ENCODE measurements at places on chromosomes 7 and 10.

DNA sequence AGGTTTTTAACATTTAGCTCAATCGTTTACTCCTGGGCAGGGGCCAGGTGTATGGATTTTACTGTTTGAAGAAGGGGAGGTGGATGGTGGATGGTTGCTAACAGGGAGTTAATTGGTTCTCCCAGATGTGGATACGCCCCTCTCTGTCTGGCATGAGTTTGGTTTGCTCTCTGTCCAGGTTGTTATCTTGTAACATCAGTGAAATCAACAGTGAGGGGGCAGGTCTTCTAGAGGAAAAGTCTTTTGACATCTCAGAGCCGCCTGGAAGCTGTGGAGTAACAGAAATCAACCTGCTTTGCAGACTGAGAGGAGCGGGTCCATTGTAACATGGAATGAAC is 243.4 kb downstream of the MGMT start:
- DNase-seq = no peak

DNA sequence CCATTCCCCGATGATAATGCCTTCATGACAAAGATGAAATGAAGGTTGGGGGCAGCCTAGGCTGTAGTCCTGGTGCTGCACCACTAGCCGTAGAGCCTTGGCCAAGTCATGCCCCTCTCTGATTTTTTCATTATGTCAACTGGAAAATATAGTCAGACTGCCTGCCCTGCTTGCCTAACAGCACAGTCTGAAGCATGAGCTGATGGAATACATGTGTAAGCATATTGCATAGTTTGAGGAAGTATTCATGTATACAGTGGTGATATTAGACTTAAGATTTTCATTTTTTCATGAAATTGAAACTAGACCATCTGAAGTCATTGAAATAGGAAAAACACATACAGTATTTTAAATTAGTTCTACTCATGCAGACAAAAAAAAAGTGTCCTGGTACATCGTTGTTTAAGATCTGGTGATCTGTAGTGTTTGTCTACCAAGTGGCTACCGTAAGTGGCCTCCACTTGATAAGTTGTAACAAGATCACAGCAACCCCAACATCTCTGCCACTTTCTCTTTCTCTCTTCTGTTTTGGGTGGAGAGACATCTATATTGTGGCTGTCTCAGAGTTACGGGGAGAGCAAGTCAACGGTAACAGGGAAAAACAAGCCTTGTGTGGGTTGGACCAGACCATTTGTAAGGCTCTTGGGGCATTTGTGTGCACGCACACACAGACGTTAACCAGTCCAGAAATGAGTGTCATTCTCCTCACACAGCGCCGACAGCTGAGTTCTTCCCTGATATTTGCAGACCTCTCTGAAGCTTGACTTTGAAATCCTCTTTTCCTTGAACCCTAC is 716.6 kb upstream of the GALNT17 start:
- DNase-seq = no peak

DNA sequence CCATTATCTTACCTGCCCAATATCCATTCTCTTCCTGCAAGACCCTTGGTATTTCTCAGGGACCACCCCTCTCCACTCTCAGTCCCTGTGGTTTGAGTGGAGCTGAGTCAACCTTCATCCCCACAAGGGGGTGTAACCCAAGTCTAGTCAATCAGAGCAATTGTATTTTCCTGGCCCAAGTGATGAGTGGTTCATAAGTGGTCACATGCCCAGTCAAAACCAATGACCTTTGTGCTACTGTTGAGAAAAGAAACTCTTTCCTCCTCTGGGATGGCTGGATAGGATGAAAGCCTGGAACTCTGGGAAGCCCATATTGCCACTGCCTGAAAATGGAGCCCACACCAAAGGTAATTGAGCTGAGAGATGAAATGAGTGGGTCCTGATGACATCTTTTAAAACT is 93.6 kb downstream of the SNX10 start:
- DNase-seq = no peak

DNA sequence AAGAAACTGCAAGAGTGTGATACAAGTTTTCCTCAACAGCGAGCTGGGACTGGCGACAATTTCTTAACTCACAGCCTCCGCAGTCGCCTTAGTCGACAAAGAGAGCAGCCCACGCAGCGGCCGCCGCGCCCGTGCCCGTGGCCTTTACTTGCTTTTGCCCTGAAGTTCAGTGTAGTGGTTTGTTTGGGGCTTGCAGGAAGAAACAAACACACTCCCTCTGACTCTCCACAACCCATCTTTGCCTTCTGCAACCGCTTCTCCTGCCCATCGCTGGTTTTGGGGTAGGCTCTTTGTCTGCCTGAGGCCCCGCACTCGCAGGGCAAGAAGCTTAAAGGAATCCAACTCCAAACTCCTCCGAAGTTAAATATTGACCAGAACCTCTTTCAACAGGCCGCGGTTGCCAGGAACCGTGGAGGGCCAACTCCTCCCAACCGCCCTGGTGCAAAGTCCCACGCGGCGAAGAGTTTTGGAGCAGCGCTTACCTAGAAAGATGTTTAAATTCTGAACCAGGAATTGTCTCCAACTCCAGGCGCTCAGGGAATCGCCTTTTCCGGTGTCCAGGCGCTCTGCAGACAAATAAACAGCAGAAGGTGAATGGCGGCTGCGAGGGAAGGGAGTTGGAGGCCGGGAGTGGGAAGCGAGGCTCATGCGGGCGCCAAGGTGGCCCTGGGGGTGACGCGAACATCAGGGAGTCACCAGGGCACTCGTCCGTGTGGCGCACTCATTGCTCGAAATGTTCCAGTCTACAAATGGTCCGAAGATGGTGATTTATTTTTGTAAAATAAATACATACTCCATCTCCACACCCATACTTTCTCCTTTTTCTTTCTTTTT is 8.3 kb downstream of the HOXA4 start:
- DNase-seq = no peak

DNA sequence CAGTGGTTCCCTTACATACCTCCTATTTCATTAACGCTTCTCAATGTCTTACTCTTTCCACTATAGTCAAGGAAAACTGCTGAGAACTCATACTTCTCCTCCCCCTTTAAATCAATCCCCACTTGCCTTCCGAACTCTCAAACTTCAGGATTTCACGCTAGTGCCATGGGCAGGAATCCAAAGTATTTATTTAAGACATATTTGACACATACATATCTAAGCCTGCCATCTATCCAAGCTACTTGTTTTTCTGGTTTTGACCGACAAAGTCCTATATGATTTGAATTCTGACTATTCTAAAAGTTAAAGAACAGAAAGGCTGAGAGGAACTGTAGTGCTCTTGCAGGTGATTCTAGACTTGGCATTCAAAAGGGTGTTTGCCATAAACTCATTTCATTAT is 51.8 kb downstream of the CCDC6 start:
- DNase-seq = no peak

- DNase-seq = no peak
These were observed 32.7 kb downstream of the GFRA1 start for GRCh38 chr10:116240157-116240950.

DNA sequence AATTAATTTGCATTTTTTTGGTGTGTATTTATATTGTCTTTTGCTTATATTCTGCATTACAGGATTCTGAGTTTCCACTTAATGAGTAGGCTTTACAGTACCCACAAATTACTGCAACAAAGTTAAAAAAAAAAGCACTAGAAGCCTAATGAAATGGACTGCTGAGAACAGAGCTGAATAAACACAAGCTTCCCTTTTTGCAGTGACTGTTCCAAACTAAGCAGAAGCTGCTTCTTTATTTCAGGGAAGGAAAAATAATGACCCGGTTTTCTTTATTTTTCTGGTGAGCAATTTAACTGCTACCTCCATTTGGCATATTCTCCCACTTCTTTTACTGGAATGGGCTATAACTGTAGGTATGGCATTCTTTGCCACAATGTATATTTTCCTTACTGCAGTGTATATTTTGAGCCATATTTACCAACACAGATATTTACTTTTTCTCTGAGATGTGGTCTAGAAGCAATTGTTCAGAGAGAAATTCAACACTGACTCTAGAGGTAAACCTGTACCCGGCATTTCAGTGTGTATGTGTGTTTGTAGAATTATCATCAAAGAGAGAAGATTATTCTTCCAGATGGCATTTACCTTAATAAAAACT is 56.9 kb downstream of the HDAC9 start:
- DNase-seq = no peak

GRCh38 chr7:13627455-13627854 is 362.0 kb downstream of the ETV1 start:
- no peak for DNase-seq

- DNase-seq = no peak
These were observed 11.7 kb downstream of the EPHB6 start for GRCh38 chr7:142866361-142867096.

GRCh38 chr10:13820964-13821337 is 234.2 kb downstream of the PRPF18 start:
- no peak for DNase-seq

- DNase-seq = no peak
These were observed 126.1 kb upstream of the GRB10 start for GRCh38 chr7:50908628-50909290.

GRCh38 chr10:97335188-97335619 is 675 bp upstream of the FRAT2 start:
- no peak for DNase-seq

- peak; percentile 12 for DNase-seq
These were observed 163.8 kb downstream of the ELMO1 start for GRCh38 chr7:37284805-37285231.

GRCh38 chr10:58842860-58843376 is 330.2 kb downstream of the BICC1 start:
- DNase-seq = no peak

GRCh38 chr7:32244806-32245345 is 174.7 kb upstream of the PDE1C start:
- DNase-seq = no peak

DNA sequence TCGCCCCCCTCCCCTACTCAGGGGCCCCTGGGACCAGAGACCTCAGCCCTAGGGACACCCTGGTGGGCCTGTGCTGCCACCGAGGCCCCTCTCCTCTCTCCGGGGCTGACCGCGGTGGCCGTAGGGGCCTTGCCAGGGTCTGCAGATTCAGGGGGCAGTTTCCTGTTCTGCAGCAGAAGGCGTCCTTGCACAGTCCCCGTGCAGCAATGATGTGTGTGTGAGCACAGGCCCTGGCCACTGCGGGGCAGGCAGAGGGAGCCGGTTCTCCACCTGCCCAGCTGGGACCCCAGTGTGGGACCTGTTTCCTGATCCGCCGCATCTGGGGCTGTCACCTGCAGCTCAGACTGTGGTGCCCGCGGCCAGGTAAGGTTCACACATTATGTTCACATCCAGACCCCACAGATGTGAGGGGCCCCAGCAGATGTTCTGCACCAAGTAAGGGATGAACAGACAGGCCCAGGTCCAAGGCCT is 60.7 kb upstream of the DNAJB6 start:
- DNase-seq = no peak

GRCh38 chr7:12583176-12583575 is 12.7 kb downstream of the SCIN start:
- DNase-seq = no peak
